Vagina (tissue), 2 donors: ENCODE measurements at places on chromosomes 1 and 21. TPM values are rescaled to one million over a fixed set of nuclear protein-coding genes. Genes with fewer than 3 reads are reported as not detected.
A peak's percentile ranks its signal among the peaks of the same experiment; 100 is the strongest.

TRIM67 gene
- not detected for total RNA-seq

SIPA1L2 gene
- total RNA-seq: 48.9 TPM

OR2M3 gene
- not detected for total RNA-seq

DNA sequence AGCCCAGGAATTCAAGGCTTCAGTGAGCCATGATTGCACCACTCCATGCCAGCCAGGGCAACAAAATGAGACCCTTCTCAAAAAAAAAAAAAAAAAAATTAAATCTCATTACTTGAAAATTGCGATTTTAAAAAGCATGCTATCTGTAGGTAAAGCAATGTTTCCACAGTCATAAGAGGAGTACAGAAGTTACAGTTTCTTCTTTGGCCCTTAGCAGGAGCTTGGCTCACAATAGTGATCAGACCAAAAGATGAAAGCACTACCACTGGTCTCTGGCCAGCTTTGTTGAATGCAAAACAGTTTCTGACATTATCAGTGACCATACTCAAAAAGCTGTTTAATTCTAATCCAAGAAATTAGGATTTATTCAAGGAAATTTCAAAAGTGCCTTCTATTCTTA lies 31.2 kb downstream of the VAV3 start:
- H3K4me3 ChIP-seq: no peak overlapping the region
- H3K36me3 ChIP-seq: no peaks in the 10 kb centered on the region
- H3K27ac ChIP-seq: no peak overlapping the region
- no peak for DNase-seq
- no peaks in the 10 kb centered on the region for H3K27me3 ChIP-seq

DNA sequence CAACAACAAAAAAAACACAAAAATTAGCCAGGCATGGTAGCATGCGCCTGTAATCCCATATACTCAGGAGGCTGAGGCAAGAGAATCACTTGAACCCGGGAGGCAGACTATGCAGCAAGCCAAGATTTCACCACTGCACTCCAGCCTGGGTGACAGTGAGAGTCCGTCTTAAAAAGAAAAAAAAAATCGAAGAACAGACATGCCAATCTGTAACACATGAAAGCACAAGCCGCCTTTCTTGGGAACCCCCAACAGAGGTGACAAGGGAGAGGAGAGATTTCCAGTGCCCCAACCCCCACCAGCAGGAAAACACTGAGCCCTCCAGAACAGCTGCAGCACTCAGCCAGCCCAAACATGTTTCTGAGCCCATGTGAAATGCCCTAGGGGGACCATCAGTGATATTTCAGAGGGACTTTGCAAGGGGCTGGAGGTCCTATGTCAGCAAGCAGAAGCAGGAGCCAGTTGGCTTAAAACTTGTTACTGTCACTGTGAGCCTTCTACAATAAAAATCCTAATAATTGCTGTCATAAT lies 14.2 kb upstream of the EFNA1 start:
- H3K4me1 ChIP-seq: no peaks in the 10 kb centered on the region
- H3K36me3 ChIP-seq: no peaks in the 10 kb centered on the region
- DNase-seq: no peak

GAS5 gene
- total RNA-seq: 466 TPM

- no peaks in the 10 kb centered on the region for H3K27me3 ChIP-seq
- H3K36me3 ChIP-seq: no peaks in the 10 kb centered on the region
- H3K4me1 ChIP-seq: peaks cover 62% of the 10 kb centered on the region
- H3K4me3 ChIP-seq: no peak overlapping the region
- H3K27ac ChIP-seq: peak overlapping the region; percentile 47
Observed at GRCh38 chr1:156744786-156745419, 4.0 kb upstream of the MRPL24 start.

CYP4A22 gene
- total RNA-seq: not detected

MYOG gene
- not detected for total RNA-seq

GRCh38 chr1:43422995-43423671 lies 30.6 kb downstream of the HYI start:
- H3K27ac ChIP-seq: no peak overlapping the region
- DNase-seq: no peak
- H3K4me3 ChIP-seq: no peak overlapping the region
- no peaks in the 10 kb centered on the region for H3K27me3 ChIP-seq
- H3K36me3 ChIP-seq: no peaks in the 10 kb centered on the region
- no peaks in the 10 kb centered on the region for H3K4me1 ChIP-seq

DNA sequence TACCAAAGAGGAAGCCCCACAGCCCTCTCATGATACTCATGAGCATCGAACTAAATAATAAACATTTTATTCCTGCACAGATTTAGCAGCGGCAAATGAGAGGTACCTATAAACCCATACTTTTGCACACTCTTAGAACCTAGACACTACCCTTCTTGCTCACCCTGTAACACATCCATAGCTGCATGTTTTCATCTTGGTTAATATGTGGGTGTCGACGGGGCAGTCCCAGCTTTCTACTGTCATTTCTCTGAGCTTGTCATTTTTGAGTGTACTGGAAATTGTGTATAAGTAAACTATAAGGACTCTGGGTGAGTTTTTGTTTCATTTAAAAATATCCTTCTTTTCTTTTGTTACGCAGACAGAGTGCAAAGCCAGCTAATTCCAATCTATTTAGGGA lies 25.5 kb downstream of the OVGP1 start:
- H3K27me3 ChIP-seq: no peaks in the 10 kb centered on the region
- no peak overlapping the region for H3K4me3 ChIP-seq
- no peaks in the 10 kb centered on the region for H3K4me1 ChIP-seq

- H3K27ac ChIP-seq: peak overlapping the region; percentile 79
- no peaks in the 10 kb centered on the region for H3K36me3 ChIP-seq
- no peaks in the 10 kb centered on the region for H3K27me3 ChIP-seq
Observed at GRCh38 chr21:41957991-41958766, 4.4 kb upstream of the C2CD2 start.

GRCh38 chr1:178093494-178093950 lies 382 bp upstream of the RASAL2 start:
- no peaks in the 10 kb centered on the region for H3K36me3 ChIP-seq
- H3K4me3 ChIP-seq: peak overlapping the region; percentile 95
- no peak for DNase-seq
- no peaks in the 10 kb centered on the region for H3K27me3 ChIP-seq
- H3K4me1 ChIP-seq: peaks cover 20% of the 10 kb centered on the region

GRCh38 chr1:221725735-221726672 lies 15.9 kb downstream of the DUSP10 start:
- peaks cover 26% of the 10 kb centered on the region for H3K4me1 ChIP-seq
- H3K4me3 ChIP-seq: no peak overlapping the region
- no peaks in the 10 kb centered on the region for H3K27me3 ChIP-seq

GRCh38 chr1:1085911-1086841 lies 12.1 kb upstream of the RNF223 start:
- no peak overlapping the region for H3K27ac ChIP-seq
- H3K36me3 ChIP-seq: no peaks in the 10 kb centered on the region
- no peak for DNase-seq
- H3K4me3 ChIP-seq: no peak overlapping the region

GRCh38 chr1:226185141-226186036 lies 1.2 kb downstream of the ACBD3 start:
- DNase-seq: no peak
- peaks cover 58% of the 10 kb centered on the region for H3K4me1 ChIP-seq
- no peaks in the 10 kb centered on the region for H3K36me3 ChIP-seq
- H3K4me3 ChIP-seq: peak overlapping the region; percentile 94
- no peaks in the 10 kb centered on the region for H3K27me3 ChIP-seq
- H3K27ac ChIP-seq: peak overlapping the region; percentile 96
